ENCODE measurements at places on chromosomes 4 and X.

DNA sequence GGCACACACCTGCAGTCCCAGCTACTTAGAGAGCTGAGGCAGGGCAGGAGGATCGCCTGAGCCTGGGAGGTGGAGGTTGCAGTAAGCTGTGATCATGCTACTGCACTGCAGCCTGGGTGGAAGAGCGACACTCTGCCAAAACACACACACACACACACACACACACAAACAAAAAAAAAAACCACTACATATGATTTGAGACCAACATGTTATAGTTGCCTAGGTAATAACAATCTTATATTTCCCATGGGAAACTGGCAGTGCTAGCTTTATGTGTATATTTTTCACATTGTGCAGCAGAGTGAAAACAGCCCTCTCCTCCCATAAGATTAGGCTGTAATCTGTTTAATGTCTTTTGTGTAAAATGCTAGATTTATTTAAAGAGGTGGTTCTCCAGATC is 3.1 kb upstream of the FAM241A start:
- DNase-seq, result no peak

GRCh38 chrX:133402830-133403625 is 12.3 kb downstream of the GPC4 start:
- no peak for DNase-seq

- no peak for DNase-seq
Observed at GRCh38 chr4:38993683-38994082, 38.5 kb downstream of the TMEM156 start.

- DNase-seq, result no peak
Observed at GRCh38 chr4:6929812-6930464, 20.3 kb downstream of the TBC1D14 start.

- DNase-seq, result no peak
Observed at GRCh38 chrX:155966876-155967275, 30.6 kb upstream of the IL9R start.

DNA sequence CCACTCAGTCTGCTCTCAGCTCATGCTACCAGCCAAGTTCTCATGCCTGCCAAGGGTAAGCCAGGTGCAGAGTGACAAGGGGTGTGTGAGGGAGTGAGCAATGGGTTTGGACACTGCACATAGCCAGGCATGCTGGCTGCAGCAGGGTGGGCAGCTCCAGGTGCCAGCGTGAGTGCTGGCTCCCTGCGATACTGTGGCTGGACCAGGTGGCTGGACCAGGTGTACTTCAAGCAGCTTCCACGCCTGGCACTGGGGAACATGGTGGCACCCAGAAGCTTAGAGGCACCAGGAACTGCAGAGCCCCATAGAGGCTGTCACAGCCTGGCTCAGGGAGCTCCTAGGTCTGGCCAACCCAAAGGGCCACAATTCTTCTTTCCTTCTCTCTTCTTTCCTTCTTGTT is 234.9 kb upstream of the GIMD1 start:
- DNase-seq, result no peak

DNA sequence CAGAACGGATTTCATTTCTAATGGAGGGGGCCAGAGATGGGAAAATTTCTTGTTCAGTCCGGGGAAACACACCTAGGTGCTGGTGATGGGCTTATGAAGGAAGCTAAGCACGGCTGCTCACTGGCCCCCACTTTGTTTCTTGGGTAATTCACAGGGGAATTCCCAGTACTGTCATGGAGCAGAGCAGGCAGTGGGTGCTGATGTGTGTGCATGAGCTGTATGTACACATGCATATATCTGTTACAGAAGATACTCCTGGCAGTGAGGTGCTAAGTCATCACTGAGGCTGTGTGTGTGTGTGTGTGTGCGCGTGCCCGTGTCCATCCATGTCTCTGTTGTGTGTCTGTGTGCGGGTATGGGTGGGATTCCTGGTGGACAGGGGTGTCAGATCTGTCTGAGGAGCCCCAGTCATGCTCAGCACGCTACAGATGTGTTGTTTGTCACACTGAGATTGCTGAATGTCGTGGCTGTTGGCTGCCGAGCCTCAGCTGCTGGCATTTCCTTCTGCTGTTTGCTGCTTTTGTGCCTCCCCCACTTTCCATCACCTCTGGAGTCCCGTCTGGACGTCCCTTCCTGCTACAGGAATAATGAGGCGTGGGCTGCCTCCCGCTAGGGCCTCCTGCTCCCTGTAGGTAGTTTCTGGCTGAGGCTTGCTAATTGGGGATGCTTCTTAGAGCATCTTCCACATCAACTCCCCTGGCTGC is 53.3 kb downstream of the JADE1 start:
- no peak for DNase-seq

DNA sequence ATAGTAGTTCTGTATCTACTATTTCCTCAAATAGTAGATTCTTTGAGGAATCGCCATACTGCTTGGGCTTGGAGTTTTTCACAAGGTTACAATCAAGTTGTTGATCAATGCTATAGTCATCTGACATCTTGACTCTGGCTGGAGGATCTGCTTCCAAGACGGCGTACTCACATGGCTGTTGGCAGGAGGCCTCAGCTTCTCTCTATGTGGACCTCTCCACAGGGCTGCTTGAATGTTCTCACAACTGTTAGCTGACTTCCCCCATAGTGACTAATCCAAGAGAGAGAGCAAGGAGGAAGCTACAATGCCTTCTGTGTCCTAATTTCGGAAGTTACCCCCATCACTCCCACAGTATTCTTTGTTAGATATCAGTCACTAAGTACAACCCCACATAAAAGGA is 10.3 kb downstream of the EGFL6 start:
- DNase-seq, result no peak

- DNase-seq, result no peak
Observed at GRCh38 chr4:45100956-45101818, 374.8 kb upstream of the GNPDA2 start.

DNA sequence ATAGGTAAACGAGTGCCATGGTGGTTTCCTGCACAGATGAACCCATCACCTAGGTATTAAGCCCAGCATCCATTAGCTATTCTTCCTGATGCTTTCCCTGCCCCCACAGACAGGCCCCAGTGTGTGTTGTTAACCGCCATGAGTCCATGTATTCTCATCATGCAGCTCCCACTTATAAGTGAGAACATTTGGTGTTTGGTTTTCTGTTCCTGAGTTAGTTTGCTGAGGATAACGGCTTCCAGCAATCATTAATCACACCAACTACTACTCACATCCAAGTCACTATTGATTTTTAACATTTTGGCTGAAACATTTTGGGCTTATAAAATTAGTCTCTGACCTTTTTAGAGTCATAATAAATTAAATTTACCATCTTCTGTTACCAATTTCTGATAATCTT is 205.3 kb downstream of the SPOCK3 start:
- DNase-seq, result peak; percentile 85

- DNase-seq, result no peak
Observed at GRCh38 chr4:73917081-73917501, 47.9 kb downstream of the CXCL1 start.

DNA sequence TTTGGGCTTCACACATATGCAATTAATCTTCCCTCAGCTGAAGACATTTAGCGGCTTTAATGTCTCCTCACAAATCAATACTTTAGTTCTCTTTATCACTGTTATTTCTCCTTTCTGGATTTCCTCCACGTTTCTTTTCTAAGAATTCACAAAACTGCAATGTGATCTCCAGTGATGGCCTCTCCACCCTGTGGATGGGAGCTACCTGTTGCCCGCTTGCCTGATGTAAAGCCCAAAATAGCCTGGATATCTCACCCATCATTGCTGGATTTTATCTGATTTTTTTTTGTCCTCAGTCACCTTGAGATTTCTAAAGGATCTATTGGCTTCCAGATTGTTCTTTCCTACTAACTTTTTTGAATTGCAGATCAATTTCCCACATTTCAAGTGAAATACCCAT is 129.3 kb upstream of the FAM241A start:
- no peak for DNase-seq

DNA sequence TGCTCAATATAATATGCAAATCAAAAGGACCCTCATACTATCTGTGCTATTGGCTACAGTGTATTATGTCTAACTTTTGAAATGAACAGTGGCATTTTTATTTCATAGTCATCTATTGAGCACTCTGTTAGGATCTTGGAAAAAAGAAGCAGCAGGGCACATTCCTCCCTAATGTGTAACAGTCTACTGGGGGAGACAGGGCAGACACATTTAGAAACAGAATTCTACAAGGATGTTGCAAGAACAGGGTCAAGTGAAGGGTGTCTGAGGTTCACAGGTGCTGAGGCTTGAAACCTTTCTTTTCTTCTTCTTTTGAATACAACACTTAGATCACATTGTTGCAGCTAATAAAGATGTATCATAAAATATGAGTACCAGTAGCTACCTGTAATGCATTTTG is 129.7 kb upstream of the SLC4A4 start:
- no peak for DNase-seq

DNA sequence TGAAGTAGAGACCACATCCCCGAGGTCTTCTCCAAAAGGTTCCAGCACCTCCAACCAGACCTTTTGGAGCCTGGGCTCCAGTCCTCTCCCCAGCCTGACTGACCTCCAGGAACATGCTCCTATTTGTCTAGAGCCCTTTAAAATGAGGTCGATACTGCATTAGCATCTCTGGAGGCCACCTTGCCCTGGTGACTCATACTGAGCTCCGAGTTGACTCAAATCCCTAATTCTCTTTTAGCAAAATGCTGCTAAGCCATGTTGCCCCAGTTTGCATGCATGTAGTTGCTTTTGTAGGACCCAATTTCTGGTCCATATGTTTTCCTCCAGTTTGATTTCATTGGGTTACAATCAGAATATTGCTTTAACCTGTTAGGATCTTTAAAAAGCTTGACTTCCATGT is 43.5 kb upstream of the CITED1 start:
- DNase-seq, result no peak

DNA sequence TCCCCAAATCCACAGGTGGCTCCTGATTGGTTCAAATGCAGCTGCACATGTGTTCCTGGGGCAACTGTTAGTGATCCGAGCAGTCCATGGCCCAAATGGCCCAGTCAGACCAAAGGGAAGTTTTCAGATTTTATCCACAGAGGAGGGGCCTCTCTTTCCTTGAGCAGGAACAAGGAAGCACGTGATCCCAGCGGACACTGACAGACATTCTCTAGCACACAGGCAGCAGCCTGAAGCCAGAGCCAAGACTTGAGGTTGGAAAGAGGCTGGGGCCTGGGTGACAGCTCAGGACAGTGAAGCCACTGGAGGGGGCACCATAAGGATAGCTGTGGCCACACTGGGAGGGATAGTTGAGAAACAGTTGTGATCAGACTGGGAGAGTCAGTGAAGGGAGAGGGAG is 3.5 kb upstream of the ZFP92 start:
- no peak for DNase-seq

- no peak for DNase-seq
Observed at GRCh38 chrX:17413228-17413627, 38.2 kb downstream of the NHS start.

DNA sequence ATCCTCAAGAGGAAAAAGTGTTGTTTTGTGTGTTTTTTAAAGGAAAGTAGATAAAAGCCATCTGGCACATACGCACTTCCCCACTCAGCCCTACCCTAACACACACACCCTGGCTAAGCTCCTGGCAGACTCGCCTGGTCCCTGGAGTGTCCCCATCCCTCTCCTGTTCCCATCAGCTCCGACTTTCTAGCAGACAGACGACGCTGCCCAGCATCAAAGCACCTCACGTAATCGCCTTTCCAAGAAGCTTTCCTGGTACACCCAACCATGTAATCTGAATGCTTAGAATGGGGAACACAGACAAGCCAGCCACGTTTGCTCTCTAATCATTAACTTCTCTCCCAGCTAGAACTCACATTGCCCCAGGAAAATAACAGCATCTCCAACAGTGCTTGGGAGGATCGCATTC is 116.2 kb downstream of the AFAP1 start:
- no peak for DNase-seq

DNA sequence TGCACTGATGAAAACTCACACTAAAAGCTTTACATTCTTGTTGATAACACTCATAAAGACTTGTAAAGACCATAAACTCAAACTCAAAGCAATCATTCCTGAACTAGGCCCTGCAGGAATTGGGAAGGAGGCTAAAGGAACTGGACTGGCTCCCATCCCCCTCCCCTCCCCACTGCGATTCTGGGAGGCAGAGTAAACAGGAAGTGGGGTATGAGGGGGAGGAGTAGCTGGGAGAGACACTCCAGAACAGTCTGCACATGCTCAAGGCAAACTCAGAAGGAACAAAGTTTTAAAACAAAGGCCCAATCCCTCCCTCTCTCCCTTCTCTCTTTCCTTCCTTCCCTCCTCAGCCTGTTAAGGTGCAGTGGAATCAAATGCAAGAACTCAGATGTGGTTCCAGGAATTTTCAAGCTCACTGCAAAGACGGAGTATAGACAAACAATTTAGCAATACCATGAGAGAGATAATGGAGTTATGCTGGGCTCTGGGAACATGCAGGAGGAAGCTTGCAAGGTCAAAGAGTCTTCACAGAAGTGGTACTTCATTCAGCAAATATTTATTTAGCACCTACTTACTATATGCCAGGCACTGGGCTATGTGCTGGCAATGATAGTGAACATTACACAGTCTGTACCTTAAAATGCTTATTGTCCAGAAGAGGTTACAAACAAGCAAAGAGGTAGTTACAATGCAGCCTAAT is 15.9 kb downstream of the MID1IP1 start:
- DNase-seq, result no peak
